Activated CD4-positive, alpha-beta T cell treated with anti-CD3 and anti-CD28 coated beads, Interleukin-2, amount 50 U/mL, for 48 hours (primary cell): ENCODE measurements at places on chromosomes 3 and 15.

DNA sequence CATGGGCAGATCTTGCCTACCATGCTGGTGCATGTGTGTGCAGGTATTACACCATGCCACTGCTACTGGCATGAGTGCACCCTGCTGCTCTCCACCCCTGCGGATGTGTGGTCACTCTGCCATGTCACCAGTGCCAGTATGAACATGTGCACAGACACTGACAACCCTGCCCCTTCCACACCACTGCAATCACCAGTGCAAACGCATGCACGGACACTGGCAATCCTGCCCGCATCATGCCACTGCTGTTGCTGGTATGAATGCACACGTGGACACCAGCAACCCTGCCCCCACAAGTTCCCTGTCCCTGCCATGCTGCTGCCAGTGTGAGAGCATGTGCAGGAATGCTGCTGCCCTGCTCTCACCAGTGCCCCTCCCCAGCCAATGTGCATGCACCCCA lies 24.8 kb upstream of the TUBGCP5 start:
- no peak for DNase-seq

- no peak for DNase-seq
These were observed 73.2 kb upstream of the DLG1 start for GRCh38 chr3:197371591-197372046.

DNA sequence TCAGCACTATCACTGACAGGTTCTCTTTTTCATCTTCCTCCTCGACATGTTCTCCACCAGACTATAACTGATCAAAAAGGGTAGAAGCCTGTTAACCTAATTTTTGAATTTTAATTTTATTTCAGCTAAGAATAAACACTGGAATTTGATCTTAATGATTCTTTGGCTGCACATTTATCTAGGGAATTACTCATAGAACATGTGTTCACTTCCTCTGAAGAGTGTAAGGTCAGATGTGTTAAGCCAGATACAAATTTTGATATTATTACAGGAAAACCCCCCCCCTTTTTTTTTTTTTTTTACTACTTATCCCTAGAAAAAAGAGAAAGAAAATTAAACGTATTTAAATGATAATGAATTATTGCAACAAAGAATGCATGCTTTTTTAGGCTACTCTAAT lies 15.0 kb downstream of the DCBLD2 start:
- DNase-seq: no peak

- DNase-seq: no peak
These were observed 208.7 kb upstream of the CDIN1 start for GRCh38 chr15:36370731-36371112.

DNA sequence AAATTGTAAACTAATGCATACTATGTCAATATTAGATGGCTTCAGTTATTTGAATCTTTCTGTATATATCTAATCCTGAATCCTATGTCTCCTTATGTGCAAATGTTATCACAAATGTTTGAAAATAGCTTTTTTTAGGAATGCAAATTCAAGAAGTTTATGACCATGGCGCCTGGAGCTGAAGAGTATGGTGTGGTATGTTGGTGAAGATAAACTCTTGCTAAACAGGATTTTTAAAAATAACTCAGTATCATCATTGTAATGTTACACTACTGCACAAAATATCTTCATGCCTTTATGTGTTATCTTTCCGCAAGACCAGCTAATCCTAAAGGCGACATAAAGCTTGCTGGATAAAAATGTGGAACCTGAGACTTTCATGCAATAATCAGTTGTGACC lies 382.6 kb downstream of the ROBO1 start:
- DNase-seq: no peak

DNA sequence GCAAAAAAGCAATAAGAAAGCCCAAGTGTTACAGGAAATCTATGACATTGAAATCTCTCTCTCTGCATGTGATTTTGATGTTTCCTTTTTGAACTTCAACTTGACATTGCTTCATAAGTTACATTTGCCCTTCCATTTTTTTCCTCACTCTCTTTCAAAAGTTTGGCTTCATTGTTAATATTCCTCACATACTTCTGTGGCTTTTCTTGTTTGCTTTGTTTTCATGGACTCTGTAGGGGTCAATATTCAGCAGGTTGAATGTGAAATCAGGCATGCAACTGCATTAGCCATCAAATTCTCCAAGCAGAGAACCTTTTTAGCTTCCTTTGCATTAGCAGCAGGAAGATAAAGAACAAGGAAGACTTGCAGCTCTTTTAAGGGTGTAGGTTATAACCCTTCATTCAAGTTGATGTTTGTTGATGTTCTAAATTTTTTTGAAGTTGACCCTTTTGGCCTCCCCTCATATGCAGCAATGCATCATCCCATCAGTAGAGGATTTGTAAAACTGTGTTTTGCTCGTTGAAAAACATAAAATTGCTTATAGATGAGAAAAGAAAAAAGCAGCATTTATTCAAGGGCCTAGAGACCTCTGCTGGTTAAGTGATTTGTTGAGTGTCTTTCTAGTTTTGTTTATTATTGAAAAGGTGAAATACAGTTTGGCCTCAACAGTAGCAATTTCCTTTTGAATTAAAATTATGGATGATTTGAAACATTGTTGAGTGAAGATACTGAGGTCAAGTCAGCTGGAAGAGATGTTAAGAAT lies 211.4 kb downstream of the IL5RA start:
- no peak for DNase-seq

DNA sequence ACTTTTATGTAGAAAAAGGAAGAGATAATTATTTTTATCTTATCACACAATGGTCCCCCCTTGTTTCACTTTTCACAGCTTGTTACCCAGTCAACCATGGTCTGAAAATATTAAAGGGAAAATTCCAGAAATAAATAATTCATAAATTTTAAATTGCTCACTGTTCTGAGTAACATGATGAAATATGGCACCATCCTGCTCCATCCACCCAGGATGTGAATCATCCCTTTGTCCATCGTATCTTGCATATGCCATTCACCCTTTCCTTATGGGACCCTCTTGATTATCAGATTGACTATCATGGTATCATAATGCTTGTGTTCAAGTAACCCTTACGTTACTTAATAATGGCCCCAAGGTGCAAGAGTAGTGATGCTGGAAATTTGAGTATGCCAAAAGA lies 43.7 kb downstream of the ANKRD28 start:
- DNase-seq: no peak

DNA sequence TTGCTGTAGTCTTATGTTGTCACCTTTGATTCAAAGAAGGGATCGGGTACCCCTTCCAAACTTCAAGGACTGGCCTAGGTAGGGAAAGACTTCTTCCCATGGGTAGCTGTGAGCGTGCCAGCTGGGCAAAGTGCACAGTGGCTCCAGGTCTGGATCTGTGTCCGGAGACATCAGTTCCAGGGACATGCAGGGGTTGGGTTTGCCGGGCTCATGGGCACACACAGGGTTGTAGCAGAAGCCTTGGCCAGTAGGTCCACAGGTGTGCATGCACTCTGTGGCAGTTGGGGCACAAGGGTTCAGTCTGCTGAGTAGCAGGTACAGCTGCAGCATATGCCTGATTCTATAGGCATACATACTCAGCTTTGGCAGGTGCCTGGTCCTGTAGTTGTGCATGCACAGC lies 111.2 kb downstream of the EFHB start:
- DNase-seq: no peak

DNA sequence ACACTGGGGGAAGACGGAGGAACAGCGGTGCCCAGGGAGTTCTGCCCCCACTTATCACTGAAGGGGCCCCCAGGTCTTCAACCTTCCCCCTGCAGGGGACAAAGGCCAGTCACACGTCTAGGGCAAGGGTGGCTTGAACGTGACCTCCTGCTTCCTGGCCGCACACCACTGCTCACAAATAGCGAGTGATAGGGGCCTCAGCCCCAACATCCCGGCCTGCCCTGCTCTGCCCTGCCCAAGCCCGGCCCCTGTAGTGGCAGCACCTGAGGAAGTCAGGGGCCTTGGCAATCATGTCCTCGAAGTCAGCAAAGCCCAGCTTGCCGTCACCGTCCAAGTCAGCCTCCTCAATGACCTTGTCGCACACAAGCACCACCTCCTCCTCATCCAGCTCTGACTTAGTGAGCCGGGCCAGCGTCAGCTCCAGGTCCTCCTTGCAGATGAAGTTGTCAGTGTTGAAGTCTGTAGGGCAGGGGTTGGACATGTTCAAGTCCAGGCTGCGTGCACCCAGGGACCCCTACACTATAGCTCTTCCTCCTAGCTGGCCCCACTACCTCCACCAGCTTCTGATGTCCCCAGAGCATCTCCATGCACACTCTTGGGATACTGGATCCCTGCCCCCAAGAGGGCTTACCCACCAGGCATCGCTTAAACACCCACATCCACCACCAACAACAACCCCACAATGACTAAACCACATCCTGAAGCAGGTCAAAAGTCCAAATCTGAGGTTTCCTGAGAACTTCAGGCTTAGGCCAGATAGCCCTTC lies 13.3 kb downstream of the SH2D7 start:
- DNase-seq: no peak

DNA sequence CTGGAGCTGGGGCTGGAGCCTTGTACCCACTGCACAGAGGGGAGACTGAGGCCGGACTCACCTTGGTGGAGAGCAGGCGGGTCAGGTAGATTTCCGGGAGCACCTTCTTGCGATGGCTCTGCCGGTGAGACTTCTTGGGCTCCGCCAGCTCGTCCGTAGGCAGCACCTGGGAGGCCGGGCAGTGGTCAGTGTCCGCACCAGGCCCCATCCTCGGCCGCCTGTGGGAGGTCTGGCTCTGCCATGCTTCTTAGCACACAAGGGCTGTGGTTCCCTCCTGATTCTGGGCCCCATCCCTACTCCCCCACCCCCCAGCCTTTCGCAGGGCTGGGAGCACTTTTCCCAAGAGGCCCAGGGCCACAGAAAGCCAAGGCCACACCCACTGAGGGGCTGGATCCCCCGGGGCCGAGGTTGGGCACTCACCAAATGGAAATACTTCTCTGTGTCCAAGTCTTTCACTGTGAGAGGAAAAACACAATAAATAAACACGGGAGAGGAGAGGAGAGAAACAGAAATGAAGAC lies 17.4 kb downstream of the H1-8 start:
- no peak for DNase-seq
